ENCODE measurements at places on chromosomes 11 and 22.
A peak's percentile ranks its signal among the peaks of the same experiment; 100 is the strongest.

DNA sequence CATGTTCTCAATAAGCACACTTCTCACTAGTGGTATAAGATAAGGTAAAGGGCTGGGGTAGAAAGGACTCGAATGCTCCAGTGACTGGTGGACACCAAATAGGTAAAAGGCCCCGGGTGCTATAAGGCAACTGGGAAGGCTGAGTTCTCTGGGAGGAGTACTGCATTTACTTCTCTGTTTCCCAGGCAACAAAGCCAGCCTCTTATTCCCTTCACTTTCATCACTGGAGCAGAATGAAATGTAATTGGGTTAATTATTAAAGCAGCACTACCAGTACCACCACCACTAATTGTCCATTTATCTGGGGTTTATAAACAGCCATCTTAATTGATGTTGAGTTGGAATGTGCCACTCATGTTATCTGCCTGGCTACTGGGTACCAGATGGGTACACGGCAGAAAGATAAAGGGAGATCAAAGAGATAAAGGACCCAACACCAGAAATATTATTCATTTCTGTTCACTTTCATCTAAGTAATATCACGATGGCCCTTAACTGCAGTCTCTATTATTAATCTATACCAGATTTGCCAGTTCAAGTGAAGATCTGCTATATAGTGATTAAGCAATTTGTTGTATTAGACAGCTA lies 94.4 kb upstream of the CHRM4 start:
- DNase-seq, result no peak

DNA sequence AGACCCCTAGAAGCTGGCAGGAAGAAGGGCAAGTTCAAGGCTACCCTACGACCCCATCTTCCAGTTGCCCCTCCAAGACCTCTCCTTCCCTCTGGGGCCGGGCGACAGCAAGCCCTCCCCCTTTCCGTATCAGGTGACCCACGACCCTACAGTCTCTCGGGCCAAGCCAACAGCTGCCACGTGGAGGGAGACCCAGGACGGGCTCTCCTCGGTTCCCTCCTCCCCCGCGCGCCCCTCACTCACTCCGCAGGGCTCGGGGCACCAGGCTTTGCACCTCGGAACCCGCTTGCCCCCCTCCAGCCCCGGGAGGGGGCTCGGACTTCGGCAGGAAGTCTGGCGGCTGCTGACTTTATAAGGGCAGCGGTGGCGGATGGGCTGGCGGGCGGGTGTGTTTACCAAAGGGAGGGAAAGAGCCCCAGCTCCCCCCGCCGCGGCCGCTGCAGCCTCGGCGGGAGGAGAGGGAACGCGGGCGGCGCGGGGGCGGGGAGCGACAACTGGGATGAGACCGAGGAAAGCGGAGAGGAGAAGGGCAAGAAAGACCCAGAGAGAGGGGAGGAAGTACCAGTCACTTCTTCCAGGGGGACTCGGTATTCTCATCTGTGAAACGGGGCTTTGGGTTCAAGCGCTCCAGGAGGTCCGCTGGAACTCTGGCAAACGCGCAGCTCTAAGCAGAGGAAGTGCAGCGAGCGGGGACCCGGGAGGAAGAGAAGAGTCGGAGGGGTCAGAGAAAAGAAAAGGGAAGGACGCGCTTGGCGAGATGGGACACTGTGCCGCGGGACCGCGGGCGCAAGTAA lies 767 bp downstream of the SLC43A1 start:
- peak; percentile 20 for DNase-seq

DNA sequence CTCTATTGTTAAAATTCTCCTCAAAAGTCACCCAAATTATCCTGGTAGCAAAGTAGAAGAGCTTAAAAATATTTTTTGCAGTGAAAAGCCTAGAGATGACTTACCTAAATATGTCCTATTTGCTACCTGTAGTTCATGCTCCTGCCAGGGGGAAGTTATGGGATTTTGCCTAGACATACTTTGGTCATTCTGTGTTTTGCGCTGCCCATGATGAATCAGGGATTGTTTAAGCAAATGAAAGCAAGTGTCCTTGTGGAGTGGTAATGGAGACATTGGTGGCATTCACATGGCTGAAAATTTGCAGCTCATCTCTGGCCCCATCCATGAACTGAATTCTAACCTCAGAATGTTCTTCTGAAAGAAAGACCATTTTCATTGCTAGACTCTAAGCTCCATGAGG lies 14.6 kb upstream of the SESN3 start:
- DNase-seq, result no peak

DNA sequence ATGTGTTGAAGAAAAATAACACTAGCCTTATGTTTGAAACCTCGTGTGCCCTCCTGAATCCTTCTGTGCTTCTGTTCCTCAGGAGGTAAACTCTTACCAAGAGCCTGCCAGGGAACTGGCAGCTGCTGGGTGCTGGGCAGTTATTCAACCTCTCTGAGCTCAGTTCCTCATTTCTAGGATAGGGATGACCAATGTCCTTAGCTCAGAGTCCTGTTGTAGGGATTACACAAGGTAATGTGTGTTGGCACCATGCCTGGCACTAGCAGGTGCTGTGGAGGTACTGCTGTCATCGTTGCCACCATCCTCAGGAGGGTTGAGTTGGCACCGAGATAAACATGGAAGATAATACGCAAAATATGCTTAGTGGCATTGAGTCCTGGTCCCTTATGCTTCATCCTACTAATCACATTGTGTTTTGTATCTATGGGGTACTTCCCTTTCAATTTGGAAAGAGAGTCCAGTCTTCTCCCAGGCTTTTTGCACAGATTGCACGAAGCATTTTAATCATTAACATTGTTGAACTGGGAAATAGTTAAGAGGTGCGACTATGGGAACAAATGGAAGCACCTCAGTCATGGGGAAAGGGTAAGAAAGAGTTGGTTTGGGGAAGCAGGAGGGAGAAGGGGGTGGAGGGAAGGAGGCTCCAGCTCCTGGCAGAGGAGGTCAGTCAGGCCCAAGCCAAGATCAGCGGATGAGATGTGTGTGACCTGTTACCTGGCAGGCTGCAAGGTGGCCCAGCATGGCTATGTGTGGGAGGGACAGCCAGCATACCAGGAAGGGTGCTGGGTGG lies 56.7 kb downstream of the CABIN1 start:
- no peak for DNase-seq

All from NCI-H1417 (cell line).